Stimulated activated CD8-positive, alpha-beta memory T cell treated with anti-CD3 and anti-CD28 coated beads, Interleukin-7, amount 100 ng/mL, for 4 hours (primary cell): ENCODE measurements at places on chromosomes 3 and 15.

DNA sequence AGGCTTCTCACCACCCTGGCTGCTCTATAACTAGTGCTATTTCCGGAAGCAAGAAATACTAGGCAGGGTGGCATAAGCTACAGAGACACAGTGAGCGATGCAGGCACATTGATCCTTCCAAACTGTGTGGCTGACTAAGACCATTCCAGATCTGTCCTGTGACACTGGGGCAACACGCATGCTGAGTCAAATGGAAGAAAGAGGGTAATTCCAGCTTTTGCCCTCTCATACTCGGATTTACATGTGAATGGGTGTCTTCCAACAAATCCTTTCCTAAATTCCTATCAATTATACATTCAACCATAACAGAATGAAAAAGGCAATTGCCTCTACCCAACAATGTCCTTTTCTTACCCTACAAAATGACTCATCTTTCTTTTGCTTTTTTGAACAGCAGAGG is 5.1 kb downstream of the FSIP1 start:
- DNase-seq, result no peak

DNA sequence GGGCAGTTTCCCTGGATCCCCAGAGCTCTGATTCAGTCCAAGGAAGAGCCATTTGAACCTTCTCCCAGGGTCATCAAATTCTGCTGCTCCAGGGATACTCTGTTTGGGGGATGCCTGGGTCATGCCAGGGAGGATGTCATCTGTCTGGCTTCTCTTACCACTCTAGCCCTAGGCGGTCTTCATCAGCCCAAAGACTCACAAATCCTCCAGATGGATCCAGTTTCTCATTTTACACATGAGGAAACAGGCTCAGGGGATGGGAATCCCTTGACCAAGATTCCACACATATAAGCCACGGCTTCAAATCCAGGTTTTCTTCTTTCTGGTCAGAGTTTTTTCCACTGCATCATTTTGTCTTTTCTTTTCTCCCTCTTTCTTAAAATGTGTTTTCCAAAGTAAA is 36.7 kb downstream of the SLC28A1 start:
- no peak for DNase-seq

DNA sequence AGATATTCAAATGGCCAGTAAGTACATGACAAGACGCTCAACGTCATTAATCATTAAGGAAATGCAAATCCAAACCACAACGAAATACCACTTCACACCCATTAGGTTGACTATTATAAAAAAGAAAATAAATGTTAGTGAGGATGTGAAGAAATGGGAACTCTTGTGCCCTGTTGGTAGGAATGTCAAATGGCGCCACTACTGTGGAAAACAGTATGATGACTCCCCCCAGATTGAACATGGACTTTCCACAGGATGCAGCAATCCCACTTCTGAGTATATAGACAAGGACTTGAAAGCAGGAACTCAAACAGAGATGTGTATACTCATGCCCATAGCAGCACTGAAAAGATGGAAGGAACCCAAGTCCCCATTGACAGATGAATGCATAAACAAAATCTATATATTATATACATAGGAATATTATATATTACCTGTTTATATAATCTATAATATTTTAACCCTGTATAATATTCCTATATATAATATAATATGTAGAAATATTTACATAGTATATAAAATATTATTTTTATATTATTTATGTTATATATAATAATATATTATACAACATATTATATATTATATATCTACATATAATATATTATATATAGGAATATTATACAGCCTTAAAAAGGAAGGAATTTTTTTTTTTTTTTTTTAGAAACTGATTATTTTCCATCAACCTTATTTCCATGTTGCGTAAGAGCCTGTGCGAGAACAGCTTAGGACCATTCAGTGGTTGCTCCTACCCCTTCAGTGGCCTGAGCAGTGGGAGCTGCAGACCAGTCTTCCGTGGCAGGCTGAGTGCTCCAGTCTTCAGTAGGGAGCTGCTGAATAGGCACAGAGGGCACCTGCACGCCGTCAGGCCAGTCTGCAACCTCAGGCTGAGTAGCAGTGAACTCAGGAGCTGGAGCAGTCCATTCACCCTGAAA is 17.6 kb upstream of the PIGZ start:
- DNase-seq, result no peak

DNA sequence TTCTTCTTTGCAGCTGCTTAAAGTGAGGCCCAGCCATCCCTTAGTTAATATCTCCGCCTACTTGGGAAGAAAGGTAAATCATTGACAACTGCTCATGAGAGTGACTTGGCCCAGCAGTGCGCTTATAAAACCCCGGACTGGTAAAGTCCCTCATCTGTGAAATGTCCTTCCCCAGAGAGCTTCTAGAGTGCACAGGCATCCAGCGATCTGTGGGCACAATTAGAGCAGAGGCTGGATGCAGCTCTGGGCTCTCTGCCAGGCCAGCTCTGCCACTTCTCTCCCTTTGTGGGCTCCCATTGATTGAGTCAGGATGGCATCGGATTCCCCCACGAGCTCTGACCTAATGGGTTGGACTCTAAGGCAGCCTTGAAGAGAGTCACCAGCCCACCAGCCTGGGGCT is 219.0 kb upstream of the LINGO1 start:
- DNase-seq, result no peak

DNA sequence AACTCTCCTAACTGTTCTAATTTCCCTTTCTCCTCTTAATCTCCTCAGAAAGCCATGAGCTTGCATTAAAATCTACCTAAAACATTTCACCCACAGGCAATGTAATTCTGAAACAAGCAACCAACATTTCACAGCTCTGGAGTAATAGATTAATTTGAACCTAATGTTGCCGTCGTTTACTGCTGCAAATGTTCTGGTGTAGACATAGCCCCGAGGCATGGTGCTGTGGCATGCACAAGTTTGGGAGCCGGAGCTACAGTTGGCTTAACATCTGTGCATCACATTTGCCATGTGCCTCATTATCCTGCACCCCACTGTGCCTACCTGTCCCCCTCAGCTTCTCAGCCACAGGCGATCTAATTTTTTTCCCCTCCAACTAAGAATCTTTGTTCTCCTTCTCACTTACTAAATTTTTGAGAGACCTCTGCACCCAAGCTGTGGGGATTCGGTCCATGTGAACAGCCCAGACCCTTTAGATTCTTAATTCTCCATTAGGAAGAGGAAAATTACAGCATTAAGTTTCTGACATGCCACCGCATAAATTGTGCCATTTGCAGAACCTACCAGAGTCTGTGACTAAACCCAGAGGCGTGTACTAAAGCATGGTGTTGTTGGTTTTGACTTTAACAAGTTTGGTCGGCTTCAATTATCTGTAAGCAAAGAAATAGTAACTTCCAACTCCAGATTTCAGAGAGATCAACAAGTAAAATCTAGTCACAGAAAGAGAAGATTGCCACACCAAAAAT is 419.2 kb downstream of the MECOM start:
- no peak for DNase-seq

DNA sequence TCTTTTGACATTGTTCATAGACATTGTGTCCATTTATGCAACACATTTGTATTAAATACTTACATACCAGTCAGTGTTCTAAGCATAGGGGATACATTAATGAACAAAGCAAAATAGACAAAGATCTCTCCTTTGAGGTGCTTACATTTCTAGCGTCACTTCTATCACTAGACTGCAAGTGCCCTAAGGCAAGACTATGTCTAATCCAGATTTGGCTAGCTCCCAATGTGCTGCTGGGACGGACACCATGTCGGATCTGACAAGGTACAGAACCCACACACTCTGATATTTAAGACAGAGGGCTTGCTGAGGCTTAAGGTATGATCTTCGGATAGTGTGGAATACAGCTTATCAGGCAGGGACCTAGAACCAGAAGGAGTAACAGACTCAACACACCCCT is 41.4 kb downstream of the MYLK start:
- no peak for DNase-seq

DNA sequence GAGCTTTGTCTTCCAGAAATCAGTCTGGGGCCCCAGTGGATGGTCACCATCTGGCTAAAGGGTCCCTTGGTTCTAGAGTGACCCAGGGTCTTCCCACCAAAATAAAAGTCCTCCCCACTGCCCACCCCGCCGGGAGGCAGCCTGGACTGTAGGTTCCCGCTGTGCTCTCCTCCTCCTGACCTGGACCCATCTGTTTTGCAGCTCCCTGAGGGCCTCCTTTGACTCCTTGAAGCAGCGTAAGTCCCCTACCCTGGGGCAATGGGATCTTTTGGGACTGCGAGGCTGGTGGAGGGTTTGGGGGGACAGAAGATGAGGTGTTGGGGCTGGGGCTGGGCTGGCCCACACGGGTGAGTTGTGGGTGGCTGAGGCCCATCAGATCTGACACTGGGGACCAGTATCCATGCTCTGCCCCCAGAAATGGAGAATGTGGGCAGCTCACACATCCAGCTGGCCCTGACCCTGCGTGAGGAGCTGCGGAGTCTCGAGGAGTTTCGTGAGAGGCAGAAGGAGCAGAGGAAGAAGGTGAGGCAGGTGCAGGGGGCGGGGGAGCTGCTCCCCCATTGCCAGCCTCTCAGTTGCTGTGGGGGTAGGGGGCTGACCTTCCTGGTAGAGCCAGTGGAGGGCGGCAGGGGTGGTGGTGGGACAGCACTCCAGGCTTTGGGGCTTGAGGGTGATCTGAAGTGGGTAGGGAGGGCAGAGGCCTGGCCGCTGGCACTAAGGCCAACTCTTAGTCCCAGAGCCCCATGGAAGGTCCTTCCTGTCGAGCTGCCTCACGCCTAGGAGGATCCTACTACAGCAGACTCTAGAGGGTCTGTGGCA is 30.4 kb downstream of the PSTPIP1 start:
- no peak for DNase-seq

- no peak for DNase-seq
Measured at GRCh38 chr3:114887806-114888205, 259.3 kb downstream of the ZBTB20 start.

DNA sequence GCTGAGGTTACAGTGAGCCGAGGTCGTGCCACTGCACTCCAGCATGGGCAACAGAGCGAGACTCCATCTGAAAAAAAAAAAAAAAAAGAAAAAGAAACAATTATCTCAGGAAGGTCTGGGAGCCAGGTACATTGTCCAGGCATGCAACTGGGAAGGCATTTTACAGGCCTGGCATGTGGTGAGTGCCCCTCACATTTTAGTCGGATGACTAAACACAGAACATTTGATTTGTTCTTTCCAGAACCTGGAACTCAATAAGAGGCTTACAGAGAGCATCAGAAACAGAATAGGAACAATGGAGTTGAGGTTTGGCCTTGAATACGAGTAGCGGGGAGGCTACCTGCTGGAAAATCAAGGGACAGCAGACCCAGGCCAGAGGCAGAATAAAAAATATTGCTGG is 33.7 kb upstream of the IGF1R start:
- no peak for DNase-seq

- no peak for DNase-seq
Measured at GRCh38 chr3:18988614-18989229, 159.6 kb upstream of the KCNH8 start.

DNA sequence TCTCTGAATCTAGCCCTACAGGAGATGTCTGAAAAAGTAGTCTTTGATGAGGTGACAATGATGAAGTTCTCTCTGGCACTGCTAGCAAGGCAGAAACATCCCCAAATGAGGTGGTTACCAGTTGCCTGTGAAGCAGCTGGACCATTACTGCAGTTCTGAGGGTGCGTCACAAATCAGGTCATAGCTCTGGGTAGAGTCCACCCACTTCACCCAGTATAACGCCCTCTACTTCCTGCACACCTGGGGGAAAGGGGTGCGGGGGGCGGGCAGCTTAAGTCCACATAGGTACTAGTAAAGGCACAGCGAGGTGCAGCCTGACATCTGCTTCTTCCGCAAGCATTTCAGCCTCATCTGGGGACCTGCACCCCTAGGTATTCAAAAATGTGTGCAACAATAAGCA is 13.4 kb upstream of the SATB1 start:
- no peak for DNase-seq

GRCh38 chr15:43541785-43542184 is 24.4 kb downstream of the MAP1A start:
- DNase-seq, result no peak

DNA sequence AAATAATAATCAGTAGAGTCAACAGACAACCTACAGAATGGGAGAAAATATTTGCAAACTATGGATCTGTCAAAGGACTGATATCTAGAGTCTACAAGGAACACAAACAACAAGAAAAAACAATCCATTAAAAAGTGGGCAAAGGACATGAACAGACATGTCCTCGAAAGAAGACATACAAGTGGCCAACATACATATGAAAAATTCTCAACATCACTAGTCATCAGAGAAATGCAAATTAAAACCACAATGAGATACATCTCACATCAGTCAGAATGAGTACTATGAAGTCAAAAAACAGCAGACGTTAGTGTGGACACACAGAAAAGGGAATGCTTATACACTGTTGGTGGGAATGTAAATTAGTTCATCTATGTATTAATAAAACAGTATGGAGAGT is 33.7 kb downstream of the SLC2A2 start:
- no peak for DNase-seq

- no peak for DNase-seq
Measured at GRCh38 chr3:74844428-74844827, 230.0 kb upstream of the CNTN3 start.

DNA sequence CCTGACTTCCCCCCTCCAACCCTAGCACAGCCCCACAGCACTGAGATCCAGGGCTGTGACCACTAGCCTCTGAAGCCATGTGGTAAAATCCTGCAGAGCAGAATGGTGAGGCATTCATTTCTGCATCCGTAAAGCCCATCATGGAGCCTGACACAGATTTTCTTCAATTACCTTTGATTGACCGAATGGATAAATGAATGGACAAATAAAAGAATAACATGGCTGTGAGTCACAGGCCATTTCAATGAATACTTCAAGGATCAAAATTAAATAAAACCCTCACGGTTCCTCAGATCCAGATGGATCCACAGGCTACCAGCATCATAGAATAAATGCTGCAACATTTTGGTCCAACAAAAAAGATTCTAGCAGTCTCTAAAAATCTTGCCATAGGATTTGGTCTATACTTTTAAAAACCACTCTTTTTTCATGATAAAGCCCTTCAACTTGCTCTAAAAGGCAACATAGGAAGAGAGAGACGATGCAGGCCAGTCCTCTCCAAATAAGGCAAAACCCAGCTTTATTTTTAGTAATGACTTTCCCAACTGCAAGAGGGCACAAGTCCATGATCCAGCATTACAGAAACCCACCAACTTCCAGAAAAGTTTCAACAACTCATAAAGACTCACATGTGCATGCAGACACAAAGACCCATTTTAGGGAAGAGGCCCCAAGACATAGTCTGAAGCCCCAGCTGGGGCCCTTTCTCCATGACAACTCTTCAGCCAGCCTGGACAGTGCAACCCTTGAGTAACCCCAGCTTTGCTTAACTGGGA is 52.4 kb upstream of the MRPS22 start:
- no peak for DNase-seq
